ENCODE measurements at places on chromosomes 7 and 10.

DNA sequence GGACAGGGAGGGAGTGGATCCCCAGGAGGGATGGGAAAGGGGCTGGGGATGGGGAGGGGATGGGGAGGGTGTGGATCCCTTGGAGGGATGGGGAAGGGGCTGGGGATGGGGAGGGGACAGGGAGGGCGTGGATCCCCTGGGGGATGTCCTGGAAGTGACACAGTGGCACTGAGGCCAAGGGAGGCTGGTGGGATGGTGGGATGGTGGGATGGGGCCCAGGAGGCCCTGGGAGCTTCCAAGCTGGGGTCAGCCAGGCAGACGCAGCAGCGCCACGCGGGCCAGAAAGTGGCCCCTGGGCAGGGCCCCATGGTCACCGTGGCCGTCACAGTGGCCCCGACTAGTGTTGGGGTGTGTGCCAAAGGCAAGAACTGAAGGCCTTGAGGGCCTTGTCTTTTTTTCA is 67.8 kb downstream of the INPP5A start:
- DNase-seq = no peak

- no peak for DNase-seq
Measured at GRCh38 chr10:1957057-1957456, 219.7 kb upstream of the ADARB2 start.

- DNase-seq = no peak
Measured at GRCh38 chr7:155163696-155164095, 93.6 kb downstream of the HTR5A start.

- peak; percentile 91 for DNase-seq
Measured at GRCh38 chr7:55083206-55083605, 64.4 kb downstream of the EGFR start.

- DNase-seq = no peak
Measured at GRCh38 chr7:1090236-1090635, 2.3 kb downstream of the GPER1 start.

DNA sequence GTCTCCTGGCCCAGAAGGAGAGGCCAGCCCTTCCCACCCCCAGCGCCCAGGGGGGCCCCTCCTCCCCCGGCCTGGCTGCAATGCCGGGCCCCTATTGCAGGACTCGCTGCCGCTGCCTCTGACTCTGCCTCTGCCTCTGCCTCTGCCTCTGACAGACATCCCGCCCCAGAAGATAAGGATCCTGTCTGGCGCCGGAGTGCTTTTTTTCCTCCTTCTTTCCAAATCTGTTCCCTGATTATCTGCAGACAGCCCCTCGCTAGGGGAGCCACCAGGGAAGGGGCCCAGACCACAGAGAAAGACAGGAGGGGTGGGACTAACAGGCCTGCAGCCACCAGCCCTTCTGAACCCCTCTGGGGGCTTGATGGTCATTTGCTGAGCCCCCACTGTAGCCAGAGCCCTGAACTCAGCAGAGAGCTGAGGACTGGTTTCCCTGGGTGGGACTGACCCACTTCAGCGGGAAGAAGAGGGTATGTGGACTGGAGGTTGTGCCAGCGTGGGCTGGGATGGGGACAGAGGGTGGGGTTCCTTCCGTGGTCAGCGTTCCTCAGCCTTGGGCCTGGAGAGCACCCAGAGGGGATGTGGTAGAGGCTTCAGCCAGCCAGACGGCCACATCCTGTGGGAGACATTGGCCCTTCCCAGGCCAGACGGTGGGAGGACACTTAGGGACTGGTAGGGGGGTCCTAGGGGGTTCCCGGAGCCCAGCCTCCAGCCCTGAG is 22.8 kb downstream of the UNC5B start:
- peak; percentile 82 for DNase-seq

- DNase-seq = no peak
Measured at GRCh38 chr10:38043516-38043915, 33.0 kb downstream of the ZNF33A start.

- DNase-seq = no peak
Measured at GRCh38 chr10:70306181-70306705, 22.4 kb upstream of the NPFFR1 start.

GRCh38 chr7:22992874-22993840 is 20.8 kb downstream of the HYCC1 start:
- no peak for DNase-seq

GRCh38 chr7:9945857-9946256 is 1027.8 kb upstream of the PHF14 start:
- no peak for DNase-seq

DNA sequence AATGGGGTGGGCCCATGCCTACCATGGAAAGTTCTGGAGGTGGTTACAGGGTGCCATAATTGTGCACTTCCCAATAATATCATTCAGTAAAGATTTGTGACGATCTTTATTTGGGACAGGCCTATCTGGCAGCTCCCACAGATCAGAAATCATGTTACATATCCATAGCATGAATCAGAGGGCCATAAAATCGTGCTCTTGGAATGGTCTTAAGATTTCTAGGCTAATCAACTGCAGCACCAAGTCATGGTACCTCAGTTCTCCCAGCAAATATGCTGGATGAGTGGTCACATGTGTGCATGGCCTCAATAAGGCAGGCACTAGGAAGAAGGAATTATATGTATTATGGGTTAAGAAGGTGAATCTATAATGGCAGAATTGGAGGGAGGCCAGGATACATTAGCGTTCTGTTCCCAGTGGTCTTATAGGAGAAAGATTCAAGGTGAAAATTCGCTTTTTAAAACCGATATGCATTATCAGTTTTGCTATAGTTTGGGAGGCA is 134.7 kb downstream of the NRP1 start:
- DNase-seq = peak; percentile 68

- DNase-seq = no peak
Measured at GRCh38 chr7:5500056-5500776, 76.6 kb upstream of the TNRC18 start.

DNA sequence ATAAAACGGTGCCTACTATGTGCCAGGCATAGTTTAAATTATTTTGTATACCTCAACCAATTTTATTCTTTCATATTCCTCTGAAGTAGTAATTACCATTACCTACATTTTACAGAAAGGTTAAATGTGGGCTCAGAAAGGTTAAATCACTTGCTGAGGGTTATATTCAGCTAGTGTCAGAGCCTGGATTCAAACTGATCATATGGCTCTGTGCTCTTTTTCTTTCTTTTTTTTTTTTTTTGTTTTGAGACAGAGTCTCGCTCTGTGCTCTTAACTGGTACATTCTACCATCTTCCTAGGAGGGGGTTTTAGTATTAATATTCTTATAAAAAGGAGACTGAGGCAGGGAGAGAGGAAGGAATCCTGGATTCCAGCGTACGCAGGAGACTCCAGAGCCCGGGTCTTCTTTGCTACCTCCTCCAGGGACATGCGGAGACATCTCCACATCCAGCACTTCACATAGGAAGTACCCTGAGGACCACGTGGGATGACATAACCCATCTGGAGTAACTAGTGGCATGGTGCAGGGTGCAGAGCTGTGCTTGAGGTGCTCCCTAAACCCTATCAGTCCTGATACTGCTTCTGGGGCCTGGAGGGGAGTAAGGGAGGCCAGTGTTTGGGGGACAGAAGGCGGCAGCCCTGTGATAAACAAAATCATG is 29.6 kb upstream of the ATXN7L1 start:
- no peak for DNase-seq

DNA sequence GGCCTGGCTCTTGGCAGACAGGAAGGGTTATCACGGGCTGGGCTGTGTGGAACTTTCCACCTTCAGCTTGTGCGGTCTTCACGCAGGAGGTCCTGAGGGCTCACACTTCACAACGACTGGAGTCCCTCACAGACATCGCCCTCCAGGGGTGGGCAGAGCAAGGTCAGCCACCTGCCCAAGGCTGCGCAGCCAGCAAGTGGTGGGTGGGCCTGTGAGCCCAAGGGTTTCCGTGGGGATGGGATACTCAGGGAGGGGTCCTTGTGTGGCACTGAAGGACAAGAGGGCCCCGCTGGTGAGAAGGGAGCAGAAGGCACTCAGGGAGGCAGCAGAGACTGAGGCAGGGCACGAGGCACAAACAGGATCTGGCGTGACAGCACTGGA is 22.0 kb downstream of the PDIA4 start:
- no peak for DNase-seq

GRCh38 chr10:131781791-131782190 is 119.0 kb upstream of the PPP2R2D start:
- DNase-seq = no peak

- no peak for DNase-seq
Measured at GRCh38 chr10:109071539-109071938, 851.8 kb downstream of the XPNPEP1 start.

GRCh38 chr7:93861325-93861949 is 29.1 kb downstream of the TFPI2 start:
- no peak for DNase-seq

DNA sequence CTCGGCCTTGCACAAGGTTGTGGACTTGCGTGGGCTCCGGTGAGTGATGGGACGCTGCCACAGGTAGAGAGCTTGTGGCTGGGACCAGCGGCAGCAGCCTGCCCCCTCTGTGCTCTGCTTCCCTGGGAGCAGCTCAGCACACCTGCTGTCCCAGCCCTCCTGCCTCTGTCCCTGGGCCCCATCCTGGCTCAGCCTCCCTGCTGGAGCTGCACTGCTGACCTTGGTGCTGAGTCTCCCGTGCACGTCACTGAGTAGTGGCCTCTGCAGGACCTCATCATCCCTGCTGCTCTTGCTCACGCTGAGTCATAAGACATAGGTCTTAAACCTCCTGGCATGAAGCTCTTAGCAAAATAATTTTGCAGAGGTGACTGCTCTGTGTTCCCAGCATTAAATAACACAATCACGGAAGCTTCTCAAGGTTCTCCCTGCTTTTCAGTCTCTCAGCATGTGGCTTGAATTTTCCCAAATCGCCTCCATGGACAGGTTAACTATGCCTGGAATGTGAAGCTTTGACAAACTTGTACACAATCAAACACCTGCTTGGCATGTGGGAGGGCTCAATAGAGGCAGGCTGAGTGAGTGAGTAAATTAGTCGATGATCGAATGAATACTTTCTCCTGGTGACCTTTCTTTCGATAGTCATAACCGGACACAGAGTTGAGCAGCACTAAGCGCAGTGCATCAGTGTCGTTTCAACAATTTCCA is 63.8 kb upstream of the NPS start:
- peak; percentile 12 for DNase-seq

- DNase-seq = peak; percentile 23
Measured at GRCh38 chr7:44383566-44383965, 58.2 kb upstream of the CAMK2B start.

Data from fibroblast of skin of right biceps (primary cell).